ENCODE measurements at places on chromosomes 13 and 19. TPM values are rescaled to one million over a fixed set of nuclear protein-coding genes. Genes with fewer than 3 reads are reported as not detected.
A peak's percentile ranks its signal among the peaks of the same experiment; 100 is the strongest.

Gene GJB2
- not detected for total RNA-seq

Gene C19orf85
- not detected for total RNA-seq

Gene ZNF442
- 5.4 TPM for total RNA-seq

Gene SWSAP1
- 2.4 TPM for total RNA-seq

Gene TPGS1
- total RNA-seq, result 7.3 TPM

Gene SNRPA
- total RNA-seq, result 208 TPM

Gene N4BP2L2
- 134 TPM for total RNA-seq

Gene NLRP12
- not detected for total RNA-seq

Gene TNFSF9
- total RNA-seq, result not detected

Gene CRLF1
- total RNA-seq, result 22.1 TPM

Gene SLC6A16
- 0.33 TPM for total RNA-seq

Gene AMER2
- total RNA-seq, result not detected

Gene RDH8
- not detected for total RNA-seq

Gene PRR36
- total RNA-seq, result not detected

Gene NPAS1
- not detected for total RNA-seq

- DNase-seq, result no peak
These were observed 1.8 kb downstream of the RAP2A start for GRCh38 chr13:97435794-97436193.

- no peak for DNase-seq
These were observed 8.3 kb downstream of the MAB21L1 start for GRCh38 chr13:35468195-35468594.

DNA sequence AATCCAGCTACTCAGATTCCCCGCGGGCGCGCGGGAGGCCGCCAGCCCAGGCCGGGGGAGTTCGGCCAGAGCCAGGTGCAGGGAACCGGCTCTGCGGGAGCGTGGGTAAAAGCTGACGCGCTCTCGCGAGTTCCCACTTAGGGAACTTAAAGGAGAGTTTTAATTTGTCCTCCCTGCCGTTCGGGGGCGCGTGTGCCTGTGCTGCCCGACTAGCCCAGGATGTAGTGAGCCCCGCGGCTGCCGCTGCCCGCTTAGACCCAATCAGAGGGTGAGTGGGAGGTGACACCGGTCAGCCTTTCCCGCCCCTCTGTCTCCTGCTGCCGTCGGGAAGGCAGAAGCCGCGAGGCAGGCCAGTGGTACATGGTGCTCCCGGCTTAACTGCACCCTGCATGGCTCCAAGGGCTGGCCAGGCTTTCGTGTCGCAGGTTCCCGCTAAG, 36.0 kb upstream of the NEK3 start:
- no peak for DNase-seq

DNA sequence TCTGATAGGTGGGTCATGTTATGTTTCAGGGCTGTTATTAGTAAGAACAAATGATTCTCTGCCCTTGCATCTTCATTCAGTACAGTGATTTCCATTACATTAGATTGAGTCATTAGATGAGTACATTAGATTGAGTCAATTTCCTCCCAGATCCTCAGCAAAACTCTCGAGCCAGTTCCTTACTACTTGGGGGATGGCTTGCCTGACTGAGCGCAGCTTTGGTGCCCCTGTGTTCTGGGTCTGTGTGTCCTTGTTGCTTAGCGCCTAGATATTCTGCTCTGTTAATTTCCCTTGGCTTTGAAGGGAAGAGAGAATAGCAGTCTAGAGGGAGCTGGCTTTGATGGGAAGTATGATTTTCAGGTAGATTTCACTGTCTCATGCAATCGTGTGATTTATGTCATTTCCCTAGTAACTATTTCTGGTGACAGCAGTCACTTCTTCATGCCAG, 19.1 kb upstream of the SCEL start:
- no peak for DNase-seq

- DNase-seq, result no peak
These were observed 68.3 kb downstream of the ATP8A2 start for GRCh38 chr13:25440061-25440460.

- no peak for DNase-seq
These were observed 18.4 kb upstream of the MYADM start for GRCh38 chr19:53849237-53849676.

- peak; percentile 66 for DNase-seq
These were observed 162.1 kb upstream of the MIR17HG start for GRCh38 chr13:91185294-91185863.

GRCh38 chr19:42313096-42313839, at the start of gene TMEM145:
Gene TMEM145 (plus strand): TSS chr19:42313309. CDS start chr19:42313377, 68 bp downstream.
- peak; percentile 55 for DNase-seq

GRCh38 chr19:15251010-15251748, 18.9 kb upstream of the EPHX3 start:
- DNase-seq, result peak; percentile 63

- no peak for DNase-seq
These were observed 260.9 kb downstream of the DCT start for GRCh38 chr13:94218537-94218936.

GRCh38 chr13:77095288-77095687, 68.3 kb upstream of the FBXL3 start:
- DNase-seq, result no peak

DNA sequence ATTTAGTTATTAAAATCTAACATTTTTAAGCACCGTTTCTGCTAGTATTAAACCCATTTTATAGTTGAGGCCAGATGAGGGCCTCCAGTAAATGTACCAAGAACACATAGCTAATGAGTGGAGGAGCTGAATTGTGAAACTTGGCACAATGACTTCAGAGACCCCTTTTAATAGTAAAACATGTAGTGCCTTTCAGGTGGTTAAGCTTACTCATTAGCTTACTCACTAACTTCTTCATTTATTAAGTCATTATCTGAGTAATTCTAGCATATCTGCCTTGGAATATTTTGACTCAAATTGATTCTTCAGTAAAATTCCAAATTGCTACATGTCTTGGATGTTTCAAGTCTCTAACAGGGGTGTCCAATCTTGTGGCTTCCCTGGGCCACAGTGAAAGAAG, 735.2 kb downstream of the LIG4 start:
- DNase-seq, result no peak

GRCh38 chr19:28497137-28497536, 715.8 kb downstream of the UQCRFS1 start:
- no peak for DNase-seq

- no peak for DNase-seq
These were observed 259.5 kb downstream of the COL4A1 start for GRCh38 chr13:110047496-110047895.

DNA sequence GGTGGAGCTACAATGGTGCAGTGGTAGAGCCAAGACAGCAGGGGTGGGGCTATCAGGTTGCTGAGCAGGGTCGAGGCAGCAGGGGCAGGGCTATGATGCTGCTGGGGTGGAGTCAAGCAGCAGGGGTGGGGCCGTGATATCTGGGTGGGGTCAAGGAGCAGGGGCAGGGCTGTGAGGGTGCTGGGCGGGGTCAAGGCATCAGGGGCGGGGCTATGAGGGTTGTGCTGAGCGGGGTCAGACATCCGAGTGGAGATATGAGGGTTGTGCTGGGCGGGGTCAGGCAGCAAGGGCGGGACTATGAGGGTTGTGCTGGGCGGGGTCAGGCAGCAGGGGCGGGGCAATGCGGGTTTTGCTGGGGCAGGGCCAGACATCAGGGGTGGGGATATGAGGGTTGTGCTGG, 14.7 kb downstream of the HCN2 start:
- no peak for DNase-seq

DNA sequence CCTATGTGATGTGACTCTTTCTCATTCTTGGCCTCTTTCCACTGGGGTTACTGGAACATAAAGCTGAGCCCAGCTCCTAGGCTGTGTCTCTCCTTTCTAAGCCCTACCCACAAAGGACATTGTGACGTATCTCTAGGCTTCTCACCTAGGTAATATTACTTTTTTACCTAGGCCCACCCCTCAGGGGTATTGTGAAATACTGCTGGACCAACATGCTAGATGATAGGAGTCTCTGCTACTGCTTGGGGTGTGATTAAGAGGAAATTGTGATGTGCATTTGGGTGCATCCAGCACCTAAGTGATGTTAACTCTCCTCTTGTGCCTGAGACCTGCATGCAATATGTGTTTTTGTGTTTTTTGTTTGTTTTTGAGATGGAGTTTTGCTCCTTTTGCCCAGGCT, 22.8 kb upstream of the ZNF254 start:
- no peak for DNase-seq

DNA sequence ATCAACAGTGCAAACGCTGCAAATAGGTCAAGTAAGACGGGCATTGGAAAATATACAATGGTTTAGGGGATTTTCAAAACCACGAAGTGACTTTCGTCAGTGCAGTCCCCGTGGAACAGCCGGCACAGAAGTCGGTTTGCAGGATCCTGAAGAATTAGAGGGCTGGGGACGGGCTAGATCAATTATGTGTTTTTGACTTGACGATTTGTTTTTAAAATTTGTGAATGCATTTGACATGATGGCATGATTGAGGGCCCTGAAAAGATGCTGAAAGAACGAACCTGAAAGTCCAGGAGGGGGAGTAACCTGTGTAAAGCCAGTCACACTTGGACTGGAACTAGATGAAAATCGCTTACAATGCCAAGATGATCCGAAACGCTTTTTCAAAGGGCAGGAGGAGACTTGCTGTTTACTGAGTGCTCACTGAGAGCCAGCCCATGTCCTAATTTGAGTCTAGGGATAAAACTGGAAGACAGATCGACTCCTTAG, 8.9 kb upstream of the DGKH start:
- peak; percentile 15 for DNase-seq

- DNase-seq, result no peak
These were observed 33.6 kb downstream of the KCTD15 start for GRCh38 chr19:33830264-33830663.

GRCh38 chr13:62093984-62094780, 678.5 kb upstream of the PCDH20 start:
- no peak for DNase-seq

DNA sequence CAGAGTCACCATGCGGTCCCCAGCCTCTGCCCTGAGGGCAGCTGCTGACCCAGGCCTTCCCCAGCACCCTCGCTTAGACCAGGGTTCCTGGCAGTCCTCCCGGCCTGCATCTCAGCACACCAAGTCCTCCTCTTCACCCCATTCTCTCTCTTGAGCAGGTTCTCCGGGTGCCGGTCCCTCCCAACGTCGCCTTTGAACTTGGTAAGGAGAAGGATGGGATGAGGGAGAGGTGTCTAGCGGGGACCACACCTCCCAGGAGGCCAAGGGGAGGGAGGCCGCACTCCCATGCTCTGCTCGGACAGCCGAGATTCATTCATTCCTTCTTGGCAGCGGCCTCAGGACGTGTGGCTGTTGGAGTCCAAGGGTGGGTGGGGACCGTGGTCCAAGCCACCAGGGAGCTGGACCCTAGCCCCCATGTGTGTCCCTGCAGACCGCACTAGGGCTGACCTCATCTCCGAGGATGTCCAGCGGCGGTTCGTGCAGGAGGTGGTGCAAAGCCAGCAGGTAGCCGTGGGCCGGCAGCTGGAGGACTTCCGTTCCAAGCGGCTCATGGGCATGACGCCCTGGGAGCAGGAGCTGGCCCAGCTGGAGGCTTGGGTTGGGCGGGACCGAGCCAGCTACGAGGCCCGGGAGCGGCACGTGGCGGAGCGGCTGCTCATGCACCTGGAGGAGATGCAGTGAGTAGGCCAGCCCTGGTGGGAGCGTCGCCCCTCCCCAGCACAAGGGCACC, 9.4 kb downstream of the ARHGEF1 start:
- no peak for DNase-seq

GRCh38 chr19:34224996-34225658, 29.2 kb upstream of the GARRE1 start:
- no peak for DNase-seq

- DNase-seq, result no peak
These were observed 3.5 kb downstream of the FZR1 start for GRCh38 chr19:3509566-3509989.

- no peak for DNase-seq
These were observed 265.6 kb downstream of the GPC5 start for GRCh38 chr13:91664039-91664438.
